Smooth muscle cell of bladder (primary cell): ENCODE measurements at places on chromosomes 7 and 10. TPM values are rescaled to one million over a fixed set of nuclear protein-coding genes. Genes with fewer than 3 reads are reported as not detected.

Gene ZNF239
- 5.3 and 6.8 TPM in 2 replicates for total RNA-seq

Gene CLDN4
- 0.14 and 1.5 TPM in 2 replicates for total RNA-seq

Gene SPDYE8
- not detected in 2 replicates for total RNA-seq

Gene LIPN
- not detected in 2 replicates for total RNA-seq

Gene EPHA1
- total RNA-seq, result 0.09 and 0.14 TPM in 2 replicates

Gene SNX10
- total RNA-seq, result 0.37 and 0.85 TPM in 2 replicates

Gene C7orf57
- not detected in 2 replicates for total RNA-seq

Gene ZNF503
- 4.7 and 6.8 TPM in 2 replicates for total RNA-seq

Gene UNC5B
- total RNA-seq, result 22.0 and 24.2 TPM in 2 replicates

Gene C10orf95
- 0.14 TPM in 1 of 2 replicates, not detected in the other for total RNA-seq

Gene OR6V1
- total RNA-seq, result not detected in 2 replicates

Gene CUZD1
- 0.43 and 0.55 TPM in 2 replicates for total RNA-seq

Gene PARP12
- 9.1 and 10.2 TPM in 2 replicates for total RNA-seq

Gene BAG3
- 5.0 and 9.9 TPM in 2 replicates for total RNA-seq

Gene NXPH1
- not detected in 2 replicates for total RNA-seq

Gene CYP3A4
- not detected in 2 replicates for total RNA-seq

Gene C1QL3
- under 0.01 TPM in 2 replicates for total RNA-seq

Gene TLX1
- not detected in 2 replicates for total RNA-seq

Gene RAPGEF5
- 1.1 and 2.4 TPM in 2 replicates for total RNA-seq

Gene IRF5
- not detected in 2 replicates for total RNA-seq

Gene CLDN3
- not detected in 2 replicates for total RNA-seq

Gene OPN1SW
- not detected in 2 replicates for total RNA-seq

Gene DYDC1
- not detected in 2 replicates for total RNA-seq

Gene ZNF800
- 7.9 and 10.0 TPM in 2 replicates for total RNA-seq

Gene EFCAB10
- not detected in 2 replicates for total RNA-seq

Gene TYSND1
- total RNA-seq, result 6.4 and 8.4 TPM in 2 replicates

Gene NEUROG3
- total RNA-seq, result not detected in 2 replicates

Gene DOCK4
- 5.4 and 6.8 TPM in 2 replicates for total RNA-seq

Gene JAZF1
- 11.7 and 12.2 TPM in 2 replicates for total RNA-seq

Gene CRTAC1
- not detected in 2 replicates for total RNA-seq

Gene SPOCK2
- 0.37 and 0.43 TPM in 2 replicates for total RNA-seq

Gene VSTM2A
- total RNA-seq, result not detected in 2 replicates

Gene LEP
- total RNA-seq, result 0.09 TPM in 1 of 2 replicates, not detected in the other

Gene STK17A
- total RNA-seq, result 19.5 and 25.0 TPM in 2 replicates

Gene NEBL
- under 0.01 and 0.09 TPM in 2 replicates for total RNA-seq

Gene NACAD
- total RNA-seq, result 0.71 and 0.83 TPM in 2 replicates

Gene SCART1
- total RNA-seq, result 1.3 and 1.9 TPM in 2 replicates

Gene NPFFR1
- under 0.01 TPM in 1 of 2 replicates, not detected in the other for total RNA-seq

Gene ZNF117
- total RNA-seq, result 3.4 and 3.6 TPM in 2 replicates

Gene MYL7
- total RNA-seq, result not detected in 2 replicates

Gene VSIR
- 15.9 and 23.4 TPM in 2 replicates for total RNA-seq

Gene NPC1L1
- total RNA-seq, result 0.09 and 0.14 TPM in 2 replicates

Gene LRGUK
- total RNA-seq, result 0.14 and 0.18 TPM in 2 replicates

Gene ASZ1
- total RNA-seq, result not detected in 2 replicates

Gene RPS24
- 3,143 and 3,273 TPM in 2 replicates for total RNA-seq

Gene INA
- 0.18 and 0.28 TPM in 2 replicates for total RNA-seq

Gene HTRA1
- 142 and 218 TPM in 2 replicates for total RNA-seq

Gene NANOS1
- 0.14 and 0.18 TPM in 2 replicates for total RNA-seq

Gene ADAMTS14
- total RNA-seq, result 5.5 and 10.6 TPM in 2 replicates

Gene MUC12
- 0.57 and 0.92 TPM in 2 replicates for total RNA-seq

Gene CLRN3
- not detected in 2 replicates for total RNA-seq

Gene SFRP4
- 9.0 and 112 TPM in 2 replicates for total RNA-seq

Gene TSPAN12
- total RNA-seq, result 2.1 and 10.8 TPM in 2 replicates

Gene OR2A12
- total RNA-seq, result not detected in 2 replicates

Gene ANKRD61
- not detected in 2 replicates for total RNA-seq
